ENCODE measurements at places on chromosomes 7 and 10. TPM values are rescaled to one million over a fixed set of nuclear protein-coding genes. Genes with fewer than 3 reads are reported as not detected.

- DNase-seq = no peak
Measured at GRCh38 chr10:31645786-31646185, 282.8 kb downstream of the ARHGAP12 start.

GRCh38 chr10:126671402-126671975 is 996 bp upstream of the C10orf90 start:
- DNase-seq = peak; percentile 83

- no peak for DNase-seq
Measured at GRCh38 chr7:101169110-101169837, 3.9 kb upstream of the VGF start.

DNA sequence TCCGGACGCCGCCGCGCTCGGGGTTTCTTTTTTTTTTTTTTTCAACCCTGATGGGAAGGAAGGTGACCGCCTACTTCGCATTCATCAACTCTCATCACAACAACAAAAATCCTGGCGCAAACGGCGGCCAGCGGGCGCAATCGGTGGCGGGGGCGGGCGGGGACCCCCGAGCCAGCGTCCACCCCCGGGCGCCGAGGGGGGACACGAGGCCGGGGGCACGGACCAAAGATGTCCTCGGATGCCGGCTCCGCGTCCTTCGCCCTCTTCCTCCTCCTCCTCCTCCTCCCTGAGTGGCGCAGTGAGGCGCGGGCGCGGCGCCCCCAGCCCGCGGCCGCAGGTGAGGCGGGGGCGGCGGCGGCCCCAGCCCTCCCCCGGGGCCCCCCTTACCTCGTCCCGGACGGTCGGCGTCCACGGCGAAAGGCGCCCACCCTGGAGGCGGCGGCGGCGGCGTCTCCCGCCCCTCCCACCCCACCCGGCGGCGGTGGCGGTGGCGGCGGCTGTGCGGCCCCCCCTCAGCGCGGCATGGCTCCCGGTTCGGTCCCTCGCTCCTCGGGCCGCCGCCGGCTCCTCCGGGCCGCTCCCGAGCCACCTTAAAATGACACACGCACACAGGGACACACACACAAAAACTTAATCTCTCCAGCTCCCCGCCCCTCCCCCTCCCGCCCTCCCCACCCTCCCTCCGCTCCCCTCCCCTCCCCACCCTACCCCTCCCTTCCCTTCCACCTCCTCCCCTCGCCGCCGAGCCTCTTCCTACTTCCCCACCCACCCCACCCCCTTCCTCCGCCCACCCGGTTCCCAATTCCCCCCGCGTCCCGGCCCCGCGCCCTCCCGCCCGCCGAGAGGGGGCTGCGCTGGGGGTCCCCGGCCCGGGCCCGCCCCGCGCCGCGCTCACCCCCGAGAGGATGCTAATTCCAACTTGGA is at the start of gene CTBP2:
Gene CTBP2 (minus strand): TSS at position 632 of the 924 bp plus-strand sequence.
- no peak for DNase-seq

DNA sequence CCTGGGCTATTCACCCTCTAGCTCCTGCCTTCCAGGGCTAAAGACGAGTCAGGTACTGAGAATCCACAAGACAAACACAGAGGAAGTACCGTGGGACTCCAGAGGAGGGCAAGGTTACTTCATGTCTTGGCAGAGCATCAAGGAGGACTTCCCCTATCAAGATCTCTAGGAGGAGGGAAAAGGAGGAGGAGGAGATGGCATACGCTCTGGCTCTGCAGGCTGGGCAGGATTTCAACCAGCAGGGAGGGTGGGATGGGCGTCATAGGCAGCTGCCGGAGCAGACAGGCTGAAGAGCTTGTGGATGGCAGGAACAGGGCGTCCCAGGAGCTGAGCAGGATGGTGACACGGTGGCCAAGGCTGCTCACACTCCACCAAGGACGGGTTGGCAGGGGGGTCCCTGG is 21.3 kb downstream of the MDH2 start:
- peak; percentile 80 for DNase-seq

DNA sequence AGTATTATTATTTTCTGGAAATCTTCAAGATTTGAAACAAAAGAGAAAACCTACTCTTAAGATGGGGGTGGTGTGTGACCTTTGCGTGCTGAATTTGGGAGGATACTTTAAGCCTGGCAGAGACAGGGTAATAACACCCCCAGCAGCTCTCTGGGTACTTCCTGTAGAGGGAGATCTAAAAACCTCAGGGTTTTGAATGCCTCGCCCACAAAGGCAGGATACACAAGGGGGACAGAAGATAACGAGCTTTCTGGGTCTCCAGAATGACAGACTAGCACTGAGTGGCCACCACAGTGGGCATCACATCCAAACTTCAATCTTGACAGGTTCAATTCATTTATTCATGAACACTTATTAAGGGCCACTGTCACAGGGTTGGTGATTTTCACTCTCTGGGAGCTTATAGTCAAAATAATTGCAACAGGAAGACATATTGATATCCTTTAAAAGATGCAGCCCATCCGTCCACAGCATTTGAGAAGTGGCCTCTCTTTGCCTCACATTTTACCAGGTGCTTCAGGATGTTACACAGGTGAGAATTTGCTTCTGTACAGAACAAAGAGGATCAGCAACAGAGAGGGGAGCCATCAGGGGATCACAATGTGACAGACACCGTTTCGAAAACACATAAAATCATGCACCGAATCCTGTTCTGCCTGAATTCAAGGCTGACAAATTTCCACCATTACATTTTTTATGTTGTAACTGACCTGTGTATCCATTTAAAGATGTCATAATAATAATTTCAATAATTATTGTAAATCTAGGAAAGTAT is 14.3 kb downstream of the CPA1 start:
- no peak for DNase-seq

GRCh38 chr7:123929107-123929506 is 4.1 kb downstream of the SPAM1 start:
- no peak for DNase-seq

DNA sequence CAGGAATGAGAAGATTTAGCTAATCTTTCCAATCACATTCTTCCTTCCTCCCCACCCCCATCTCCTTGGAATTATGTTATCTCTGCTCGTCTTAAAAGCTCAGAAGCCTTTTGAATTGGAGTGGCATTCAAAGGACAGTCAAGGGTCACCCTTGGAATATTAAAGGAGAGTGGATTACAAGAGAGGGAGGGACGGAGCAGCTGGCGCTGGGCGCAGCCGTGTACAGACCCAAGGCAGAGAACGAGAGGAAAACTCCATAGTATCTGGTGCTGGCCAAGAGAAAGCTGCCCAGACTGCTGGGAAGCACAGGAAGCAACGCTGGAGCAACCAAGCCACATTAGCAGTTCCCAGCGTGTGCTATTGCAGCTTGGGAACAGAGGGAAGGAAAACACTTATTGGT is 95.7 kb downstream of the POU6F2 start:
- DNase-seq = no peak

GRCh38 chr7:69643708-69644445 is 45.6 kb downstream of the AUTS2 start:
- DNase-seq = no peak

- DNase-seq = no peak
Measured at GRCh38 chr7:120941064-120941463, 9.5 kb upstream of the ING3 start.

Gene VAX1
- total RNA-seq = not detected

Gene SLC29A4
- 6.0 TPM for total RNA-seq

Gene CYP2E1
- 4.7 TPM for total RNA-seq

Gene LBX1
- total RNA-seq = not detected
